ENCODE measurements at places on chromosomes 16 and 17.

DNA sequence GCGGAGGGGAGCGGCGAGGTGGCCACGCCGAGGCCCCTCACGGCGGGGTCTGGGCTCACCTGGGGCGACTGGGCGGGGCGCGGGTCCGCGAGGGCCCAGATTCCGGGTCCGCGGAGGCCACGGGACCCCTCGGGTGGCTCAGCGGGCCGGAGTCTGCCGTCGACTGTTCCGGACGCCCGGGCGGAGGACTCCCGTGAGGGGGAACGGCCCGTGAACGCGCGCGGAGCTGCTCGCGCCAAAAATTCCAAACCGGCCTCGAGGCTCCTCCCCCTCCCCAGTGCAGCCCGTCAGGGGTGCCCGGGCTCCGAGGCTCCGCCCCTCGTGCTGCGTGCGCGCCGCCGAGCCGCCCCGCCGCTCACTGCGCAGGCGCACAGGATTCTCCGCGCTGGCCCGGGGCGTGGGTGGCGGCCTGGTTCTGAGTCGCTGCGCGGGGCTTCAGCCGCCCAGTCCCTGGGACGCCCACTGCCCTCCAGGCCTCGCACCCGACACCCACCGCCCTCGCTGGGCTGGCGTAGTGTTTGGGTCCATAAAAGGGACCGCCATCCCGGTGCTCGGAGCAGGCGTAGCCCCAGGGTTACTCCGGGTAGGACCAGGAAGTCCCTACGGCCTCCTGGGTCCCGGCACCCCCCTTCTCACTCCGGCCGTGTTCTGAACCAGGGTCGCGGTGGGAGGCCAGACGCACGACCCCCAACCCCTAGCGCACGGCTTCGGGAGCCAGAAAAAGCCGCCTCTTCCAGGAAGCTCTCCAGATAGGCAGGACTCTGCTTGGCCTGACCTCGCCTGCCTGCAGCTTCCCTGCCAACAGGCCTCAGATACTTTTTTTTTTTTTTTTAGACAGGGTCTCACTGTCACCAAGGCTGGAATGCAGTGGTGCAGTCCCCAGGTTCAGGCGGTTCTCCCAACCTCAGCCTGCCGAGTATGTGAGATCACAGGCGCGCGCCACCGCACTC is at the start of gene PKMYT1:
Gene PKMYT1 (minus strand): TSS at position 220 of the 950 bp plus-strand sequence. CDS start 789 bp downstream, outside the sequence.
- DNase-seq = peak; percentile 93

DNA sequence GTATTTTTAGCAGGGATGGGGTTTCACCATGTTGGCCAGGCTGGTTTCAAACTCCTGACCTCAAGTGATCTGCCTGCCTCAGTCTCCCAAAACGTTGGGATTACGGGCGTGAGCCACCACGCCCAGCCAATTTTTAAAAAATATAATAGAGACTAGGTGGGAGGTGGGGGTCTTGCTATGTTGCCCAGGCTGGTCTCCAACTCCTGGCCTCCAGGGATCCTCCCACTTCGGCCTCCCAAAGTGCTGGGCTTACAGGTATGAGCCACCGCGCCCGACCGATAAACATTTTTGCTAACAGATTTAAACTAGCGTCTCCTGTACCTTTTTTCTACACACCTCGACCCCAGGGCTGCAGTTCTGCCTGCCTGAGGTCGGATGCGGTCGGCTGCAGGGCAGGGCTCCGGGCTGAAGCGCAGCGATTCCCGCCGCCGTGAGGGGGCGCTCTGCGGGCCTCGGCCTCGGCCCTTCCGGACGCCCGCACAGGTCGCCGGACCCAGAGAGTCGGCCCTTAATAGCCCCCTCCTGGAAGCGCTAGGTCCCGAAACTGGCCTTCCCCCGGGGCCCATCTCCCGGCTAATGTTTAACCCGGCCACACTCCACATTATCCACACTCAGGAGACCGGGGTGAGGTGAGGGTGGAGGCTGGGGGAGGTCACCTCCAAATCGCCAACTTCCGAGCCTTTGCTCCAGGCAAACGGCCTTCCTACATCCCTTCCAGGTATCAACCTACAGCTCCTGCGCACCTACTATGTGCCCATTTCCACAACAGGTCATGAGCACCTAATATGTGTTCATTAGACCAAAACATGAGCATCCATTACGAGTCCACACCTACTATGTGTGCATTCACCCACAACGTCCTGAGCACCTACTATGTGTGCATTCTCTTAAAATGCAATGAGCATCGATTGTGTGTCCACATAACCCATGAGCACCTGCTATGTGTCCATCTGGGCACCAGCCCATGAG is 2.0 kb upstream of the GLIS2 start:
- DNase-seq = no peak

GRCh38 chr17:67980456-67980855 is 15.8 kb downstream of the C17orf58 start:
- no peak for DNase-seq

DNA sequence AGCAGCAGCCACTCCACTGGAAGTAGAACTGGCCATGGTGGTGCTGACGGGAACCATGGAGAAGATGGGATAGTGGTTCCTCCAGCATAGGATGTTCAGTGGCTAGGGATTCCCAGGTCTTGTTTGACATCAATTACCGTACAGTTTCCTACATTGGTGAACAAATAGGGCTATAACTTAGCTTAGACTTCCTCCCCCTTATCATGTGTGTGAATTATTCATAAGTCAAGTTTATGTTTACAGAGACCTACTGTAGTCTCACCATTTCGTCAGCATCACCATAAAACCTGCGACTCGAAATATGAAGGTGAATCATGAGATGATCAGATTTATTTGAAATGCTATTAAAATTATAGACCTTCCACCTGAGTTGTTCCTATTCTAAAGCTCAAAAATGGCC is 1.2 kb downstream of the KRTAP2-3 start:
- DNase-seq = no peak

GRCh38 chr17:76272541-76273444 is 7.6 kb downstream of the UBALD2 start:
- no peak for DNase-seq

- DNase-seq = no peak
These were observed 13.5 kb upstream of the ZNF652 start for GRCh38 chr17:49375544-49375943.

DNA sequence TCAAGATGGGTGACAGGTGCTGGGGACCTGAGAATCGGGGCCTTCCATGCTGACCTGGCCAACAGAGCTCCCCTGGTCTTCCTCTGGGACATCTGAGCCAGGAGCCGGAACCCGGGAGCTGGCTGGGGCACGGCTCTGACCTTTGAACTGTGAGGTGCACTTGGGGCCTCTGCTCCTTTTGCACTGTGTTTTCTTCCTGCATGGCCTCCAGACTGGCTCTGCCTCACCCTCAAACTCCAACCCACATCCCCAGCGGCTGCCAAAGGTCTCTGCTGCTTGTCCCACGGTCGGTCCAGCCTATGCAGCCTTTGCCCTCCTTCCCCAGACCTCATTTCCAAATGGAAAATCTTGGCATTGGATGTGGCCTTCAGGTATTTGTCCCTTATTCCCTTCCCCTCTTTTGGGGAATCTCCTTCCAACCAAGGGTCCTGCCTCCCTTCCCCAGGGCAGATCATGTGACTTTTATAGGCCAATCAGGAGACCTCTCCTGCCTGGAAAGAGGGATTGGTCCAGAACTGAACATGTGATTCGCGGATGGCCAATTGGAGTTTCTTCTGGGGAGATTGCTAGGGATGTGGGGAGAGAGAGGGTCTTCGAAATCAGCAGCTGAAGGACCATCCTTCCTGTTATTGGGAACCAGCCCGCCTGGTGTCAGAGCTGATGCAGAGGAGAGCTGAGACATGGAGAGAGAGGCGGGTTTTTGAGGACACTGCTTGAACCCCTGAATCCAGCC is 117.9 kb downstream of the CYLD start:
- no peak for DNase-seq

DNA sequence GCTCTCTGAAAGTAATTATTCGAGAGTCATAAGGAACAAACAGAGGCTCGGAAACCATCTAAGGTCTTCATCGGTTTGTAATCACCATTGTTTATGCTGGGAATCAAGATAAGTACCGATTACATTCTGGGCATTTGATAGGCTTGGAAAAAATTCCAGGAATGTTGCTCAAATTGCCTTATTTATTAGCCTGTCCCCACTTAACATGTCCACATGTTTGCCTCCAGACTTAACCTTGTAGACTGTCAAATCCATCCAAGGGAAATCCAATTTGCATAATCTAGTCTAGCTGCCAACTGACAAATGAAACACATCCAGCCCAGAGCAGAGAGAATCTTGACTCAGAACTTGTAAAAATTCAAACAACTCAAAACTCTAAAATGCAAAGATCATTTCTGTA is 51.3 kb upstream of the TMC5 start:
- DNase-seq = no peak

DNA sequence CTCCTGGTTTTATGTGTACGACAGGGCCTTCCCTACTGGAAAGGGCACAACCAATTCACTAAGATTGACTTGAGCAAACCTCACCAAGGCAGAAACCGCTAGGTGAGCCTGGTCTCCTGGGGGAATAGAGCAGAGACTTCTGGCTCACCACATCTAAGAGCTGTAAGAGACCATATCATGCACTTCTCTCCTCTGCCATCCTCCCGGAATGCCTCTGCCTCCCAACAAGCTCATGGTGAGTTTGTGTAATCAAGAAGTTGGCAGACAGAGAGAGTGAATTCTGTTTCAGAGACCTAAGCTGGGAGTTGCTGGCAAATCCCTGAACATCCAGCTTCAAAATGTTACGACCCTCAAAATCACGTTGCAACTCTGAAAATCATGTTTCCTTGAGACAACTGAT is 154.8 kb downstream of the SLC39A11 start:
- no peak for DNase-seq

- no peak for DNase-seq
These were observed 97.2 kb downstream of the TBC1D16 start for GRCh38 chr17:79938336-79939093.

- DNase-seq = no peak
These were observed 401.0 kb downstream of the SNX29 start for GRCh38 chr16:12377497-12377896.

- no peak for DNase-seq
These were observed at the start of gene GNAO1 for GRCh38 chr16:56191156-56191815. GNAO1 (plus strand) TSS chr16:56191489; CDS start chr16:56192236, 747 bp downstream.

- no peak for DNase-seq
These were observed 13.8 kb downstream of the CASKIN2 start for GRCh38 chr17:75501378-75502071.

DNA sequence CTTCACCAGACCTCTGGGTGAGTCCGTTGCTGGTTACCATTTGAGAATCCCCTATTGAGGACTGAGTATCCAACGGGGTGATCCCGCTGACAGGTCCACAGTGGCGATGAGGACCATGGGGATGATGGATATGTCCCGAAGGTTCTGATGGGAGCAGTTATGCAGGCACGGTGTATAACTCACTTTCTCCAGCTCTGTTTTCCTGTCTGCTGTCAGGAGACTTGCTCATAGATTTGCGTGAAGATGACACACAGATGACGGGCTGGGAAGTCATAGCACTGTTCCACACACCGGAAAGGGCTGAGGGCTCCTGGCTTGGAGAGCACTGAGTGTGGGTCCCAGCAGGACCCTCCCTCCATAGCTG is 22.2 kb upstream of the ADCY7 start:
- DNase-seq = no peak

DNA sequence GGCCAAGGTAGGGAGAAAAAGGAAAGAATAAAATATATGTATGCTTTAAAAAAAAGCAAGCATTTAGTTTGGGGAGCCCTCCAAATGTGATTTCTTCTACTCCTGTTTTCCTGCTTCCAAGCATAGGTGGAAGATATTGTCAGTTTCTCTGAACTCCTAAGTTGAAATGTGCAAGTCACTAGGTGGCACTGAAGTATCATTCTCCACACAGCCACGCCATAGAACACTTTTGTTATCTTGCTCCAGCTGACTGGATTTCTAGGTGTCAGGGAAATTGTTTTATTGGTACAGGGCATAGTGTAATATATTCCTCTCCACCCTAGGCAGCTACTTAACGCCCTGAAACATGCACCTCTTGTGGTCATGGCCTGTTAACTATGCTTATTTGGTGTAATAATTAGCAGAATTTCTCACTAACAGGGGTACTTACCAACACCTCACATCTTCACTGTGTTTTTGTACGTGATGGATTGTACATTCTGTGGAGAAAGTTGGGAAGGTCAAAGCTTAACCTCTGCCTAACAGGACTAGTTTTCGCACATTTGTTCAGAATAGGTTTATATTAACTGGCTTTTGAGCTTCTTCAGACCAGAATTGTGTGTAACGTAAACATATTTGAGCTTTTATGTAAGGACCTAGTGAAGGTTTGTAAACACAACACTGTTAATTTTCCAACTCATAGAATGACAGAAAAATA is 69.3 kb downstream of the FTO start:
- DNase-seq = no peak

GRCh38 chr17:38943607-38944006 is 18.2 kb downstream of the LASP1NB start:
- peak; percentile 51 for DNase-seq

GRCh38 chr16:75121949-75122568 is 5.5 kb upstream of the LDHD start:
- DNase-seq = no peak

DNA sequence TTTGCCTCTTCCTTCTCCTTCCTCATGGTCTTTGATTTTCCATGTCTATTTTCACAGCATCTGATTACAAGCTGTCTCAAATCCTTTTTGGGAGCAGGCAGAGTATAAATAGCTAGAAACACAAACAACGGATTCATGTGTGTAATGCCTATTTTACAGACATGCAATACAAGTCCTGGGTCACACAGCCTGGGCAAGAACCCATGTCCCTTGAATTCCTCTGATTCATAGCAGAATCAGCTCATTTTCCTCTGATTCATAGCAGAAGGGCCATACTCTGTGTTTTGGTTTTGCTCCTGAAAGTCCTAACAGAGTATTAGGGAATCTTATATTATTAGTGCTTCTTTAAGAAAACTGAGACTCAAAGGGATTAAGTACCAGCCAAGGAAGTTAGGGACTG is 71.3 kb downstream of the IRX5 start:
- DNase-seq = no peak

DNA sequence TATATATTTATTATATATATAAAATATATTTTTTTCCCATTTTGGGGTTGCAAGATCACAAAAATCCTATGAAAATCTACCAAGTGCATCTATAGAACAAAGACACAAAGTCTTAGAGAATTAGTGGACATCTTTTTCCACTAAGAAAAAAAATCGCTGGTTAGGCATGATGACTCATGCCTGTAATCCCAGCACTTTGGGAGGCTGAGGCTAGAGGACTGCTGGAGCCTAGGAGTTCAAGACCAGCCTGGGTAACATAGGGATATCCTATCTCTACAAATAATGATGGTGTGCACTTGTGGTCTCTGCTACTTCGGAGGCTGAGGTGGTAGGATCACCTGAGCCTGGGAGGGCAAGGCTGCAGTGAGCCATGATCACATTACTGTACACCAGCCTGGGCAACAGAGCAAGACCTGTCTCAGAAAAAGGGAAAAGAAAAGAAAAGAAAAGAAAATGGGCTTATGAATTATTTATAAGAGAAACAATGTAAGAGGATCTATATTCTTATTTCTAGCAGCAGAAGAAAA is 185.1 kb upstream of the PSMD7 start:
- no peak for DNase-seq

DNA sequence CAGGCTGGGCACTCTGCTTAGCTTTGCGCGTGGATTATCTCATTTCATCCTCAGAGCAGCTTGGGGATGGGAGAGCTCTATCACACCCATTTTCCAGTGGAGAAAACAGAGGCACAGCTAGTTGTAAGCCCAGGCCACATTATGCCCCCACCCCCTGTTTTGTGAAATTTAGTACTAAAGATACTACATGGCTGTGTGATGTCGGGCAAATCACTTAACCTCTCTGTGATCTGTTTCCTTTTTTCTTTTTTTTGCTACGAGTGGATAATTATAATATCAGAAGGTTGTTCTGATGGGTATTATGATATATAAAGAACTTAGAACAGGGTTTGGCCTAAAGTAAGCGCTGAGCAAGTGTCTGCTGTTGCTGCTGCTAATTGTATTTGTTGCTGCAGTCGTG is 41.6 kb downstream of the ABAT start:
- DNase-seq = no peak

All from activated CD4-positive, alpha-beta T cell treated with anti-CD3 and anti-CD28 coated beads, Interleukin-2, Interleukin-4, amounts not matched to agents 100 ng/mL and 50 ng/mL, durations not matched to agents 16 hours and 8 hours (primary cell).